ENCODE measurements at places on chromosomes 7 and 10. TPM values are rescaled to one million over a fixed set of nuclear protein-coding genes. Genes with fewer than 3 reads are reported as not detected.

The TMEM178B gene
- 1.4 TPM for total RNA-seq

The HOXA3 gene
- 9.7 TPM for total RNA-seq

DNA sequence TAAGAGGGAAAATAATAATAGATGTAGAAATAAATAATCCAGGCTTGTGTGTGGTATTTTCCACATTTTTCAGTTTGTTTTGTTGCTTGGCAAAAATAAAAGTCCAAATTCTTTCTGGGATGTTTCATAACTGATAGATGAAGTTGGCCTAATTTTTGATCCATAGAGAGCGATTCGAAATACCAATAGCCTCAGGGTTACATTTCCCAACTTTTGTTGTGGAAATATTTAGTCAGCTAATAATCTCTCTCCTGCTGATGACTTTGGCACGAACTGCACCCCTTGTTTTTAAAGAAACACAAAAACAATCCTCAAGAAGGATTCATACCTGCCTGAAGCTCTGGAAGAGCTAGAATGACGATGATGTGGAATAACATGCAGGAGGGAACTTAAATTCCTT, 483.2 kb downstream of the ADRA2A start:
- H3K27ac ChIP-seq, result no peak overlapping the region
- H3K27me3 ChIP-seq, result no peaks in the 10 kb centered on the region
- H3K4me3 ChIP-seq, result no peak overlapping the region
- no peak for DNase-seq

GRCh38 chr7:28297801-28298459, 114.4 kb upstream of the CREB5 start:
- H3K4me1 ChIP-seq, result no peaks in the 10 kb centered on the region
- no peak for DNase-seq
- H3K27ac ChIP-seq, result no peak overlapping the region

DNA sequence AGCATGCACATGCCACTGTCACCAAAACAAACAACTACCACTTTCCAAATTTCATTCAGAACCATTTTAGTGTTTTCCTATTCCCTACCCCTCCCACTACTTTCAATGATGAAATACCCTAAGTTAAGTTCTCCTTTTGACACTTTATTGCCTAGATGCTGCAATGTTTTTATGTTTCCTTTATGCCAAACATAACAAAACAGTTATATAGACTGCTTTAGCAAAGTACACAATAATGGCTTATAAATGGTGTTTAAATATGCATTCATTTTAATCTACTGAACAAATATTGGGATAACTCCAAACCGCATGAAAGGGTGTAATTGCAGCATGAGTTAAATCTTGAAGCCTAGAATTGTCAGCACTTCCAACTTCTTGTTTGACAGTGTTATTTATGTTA, 69.2 kb downstream of the PHYHIPL start:
- peaks cover 23% of the 10 kb centered on the region for H3K36me3 ChIP-seq
- H3K4me1 ChIP-seq, result no peaks in the 10 kb centered on the region
- DNase-seq, result no peak
- no peak overlapping the region for H3K4me3 ChIP-seq
- H3K27me3 ChIP-seq, result no peaks in the 10 kb centered on the region
